Cerebellar nuclear complex (tissue), 1 donor: ENCODE measurements at places on chromosomes 2 and 18.

- DNase-seq = no peak
Measured at GRCh38 chr2:221350616-221351015, 221.5 kb downstream of the EPHA4 start.

DNA sequence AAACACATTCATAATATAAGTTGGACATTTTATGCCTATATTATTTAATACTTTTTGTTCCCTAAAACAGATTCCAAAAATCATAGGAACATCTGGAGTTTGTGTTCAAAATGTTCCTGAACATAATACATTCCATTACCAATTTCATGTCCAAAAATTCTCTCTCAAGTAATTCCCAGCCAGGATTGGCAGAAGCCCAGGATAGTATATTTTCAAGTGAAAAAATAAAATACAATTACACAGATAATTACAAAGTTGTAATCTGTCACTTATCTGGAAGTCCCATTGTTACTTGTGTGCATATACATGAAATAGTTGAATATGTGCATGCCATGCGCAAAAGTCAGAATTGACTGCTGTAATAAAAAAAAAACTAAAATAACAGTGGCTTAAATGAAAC is 5.2 kb upstream of the SCN7A start:
- DNase-seq = no peak

DNA sequence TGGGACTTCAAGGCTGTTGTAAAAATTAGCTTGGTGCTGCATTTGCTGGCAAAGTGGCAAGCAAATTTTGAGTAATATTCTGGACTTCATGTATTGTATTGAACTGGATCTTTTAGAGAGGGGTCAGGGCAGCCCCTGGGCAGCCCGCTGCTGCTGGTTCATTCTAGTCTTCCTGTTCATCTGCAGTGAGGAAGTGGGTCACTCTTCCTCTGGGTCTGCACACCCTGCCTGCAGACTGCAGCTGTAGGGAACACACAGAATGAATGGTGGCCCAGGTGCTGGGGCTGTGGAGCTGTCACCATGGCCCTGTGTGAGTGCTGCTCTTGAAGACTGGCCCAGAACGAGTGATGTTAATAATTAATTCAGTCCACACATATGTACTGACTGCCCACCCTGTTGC is 9.4 kb downstream of the SH3RF3 start:
- no peak for DNase-seq

- DNase-seq = no peak
Measured at GRCh38 chr18:75531851-75532459, 104.5 kb upstream of the SMIM21 start.

GRCh38 chr18:23718243-23718720 is 29.0 kb downstream of the LAMA3 start:
- no peak for DNase-seq

GRCh38 chr2:36173760-36174404 is 181.7 kb upstream of the CRIM1 start:
- DNase-seq = no peak

DNA sequence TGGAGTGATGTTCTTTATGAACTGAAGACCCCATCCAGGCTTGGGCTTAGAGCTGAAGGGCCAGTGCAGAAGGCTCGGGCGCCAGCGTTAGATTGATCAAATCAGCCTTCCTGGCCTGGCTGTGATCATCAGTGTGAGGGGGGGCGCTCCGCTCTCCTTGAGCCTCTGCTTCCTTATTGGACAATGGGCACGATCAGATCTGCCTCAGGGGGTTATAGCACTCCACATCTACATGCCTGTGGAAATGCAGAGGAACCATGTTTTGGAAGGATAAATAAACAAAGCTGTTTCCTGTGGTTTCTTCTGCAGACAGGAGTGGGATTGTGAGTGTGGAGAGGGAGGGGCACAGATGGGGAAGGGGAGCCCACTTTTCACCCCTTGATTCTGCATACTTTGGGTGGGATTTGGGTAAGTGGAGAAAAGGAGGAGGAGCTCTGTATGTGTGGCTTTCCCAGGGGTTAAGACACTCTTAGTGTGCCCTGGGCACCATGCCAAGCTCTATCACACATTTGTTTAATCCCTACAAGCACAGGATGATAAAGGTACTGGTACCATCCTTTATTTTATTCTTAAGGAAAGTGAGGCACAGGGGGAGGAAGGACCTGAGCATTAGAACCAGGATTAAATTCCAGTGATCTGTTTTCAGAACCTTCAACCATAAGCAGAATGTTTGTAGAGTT is 150.5 kb downstream of the EN1 start:
- no peak for DNase-seq

DNA sequence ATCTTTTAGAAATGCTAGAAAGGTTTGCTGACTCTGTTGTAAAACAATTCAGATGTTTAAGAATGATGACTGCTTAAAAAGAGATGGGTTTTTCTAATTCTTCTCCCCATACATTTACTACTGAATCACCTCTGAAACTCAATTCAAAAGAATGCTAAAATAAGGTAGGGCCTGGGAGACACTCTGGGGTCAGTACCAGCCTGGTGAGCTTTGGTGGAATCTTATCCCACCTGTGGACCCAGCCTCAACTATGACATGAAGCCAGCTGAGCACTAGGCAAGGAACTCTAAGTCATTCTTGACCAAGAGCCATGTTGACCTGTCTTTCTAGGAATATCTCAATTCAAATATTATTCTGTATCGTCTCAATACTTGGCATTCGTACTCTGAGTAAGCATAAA is 44.3 kb downstream of the IWS1 start:
- no peak for DNase-seq

GRCh38 chr18:6795307-6795706 is 65.8 kb downstream of the ARHGAP28 start:
- DNase-seq = no peak

DNA sequence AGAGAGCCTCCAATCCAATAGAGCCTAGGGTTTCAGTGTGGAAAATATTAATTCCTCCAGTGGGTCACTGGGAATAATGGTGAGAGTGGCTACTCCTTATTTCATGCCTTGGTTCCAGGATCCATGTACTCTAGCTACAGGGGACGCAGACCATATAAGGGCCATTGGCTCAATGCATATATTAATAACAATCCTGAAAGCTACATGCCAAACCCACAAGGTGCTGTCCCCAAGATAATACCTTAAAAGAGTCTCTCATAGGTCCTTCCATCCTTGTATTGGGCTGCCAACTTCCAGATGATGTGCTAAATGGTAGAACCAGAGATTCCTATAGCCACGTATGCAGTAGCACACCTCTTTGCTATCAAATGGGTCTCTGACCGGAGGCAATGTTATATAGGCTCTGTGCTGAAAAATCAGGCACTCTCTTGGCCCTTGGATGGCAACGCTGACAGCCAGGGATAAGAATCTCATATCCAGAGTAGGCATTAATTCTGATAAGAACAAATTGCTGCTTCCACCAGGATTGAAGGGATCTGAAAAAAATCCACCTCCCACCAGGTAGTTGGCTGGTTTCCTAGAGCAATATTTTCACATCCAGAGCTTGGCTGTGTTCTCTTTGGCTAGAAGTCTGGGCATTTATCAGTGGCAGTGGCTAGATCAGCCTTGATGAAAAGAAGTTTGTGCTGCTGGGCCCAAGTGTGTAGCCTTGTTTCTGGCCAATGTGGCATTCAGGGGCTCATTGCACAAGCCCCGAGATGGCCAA is 218.1 kb upstream of the MGAT5 start:
- no peak for DNase-seq

- DNase-seq = no peak
Measured at GRCh38 chr2:169818241-169818640, 6.5 kb downstream of the METTL5 start.

DNA sequence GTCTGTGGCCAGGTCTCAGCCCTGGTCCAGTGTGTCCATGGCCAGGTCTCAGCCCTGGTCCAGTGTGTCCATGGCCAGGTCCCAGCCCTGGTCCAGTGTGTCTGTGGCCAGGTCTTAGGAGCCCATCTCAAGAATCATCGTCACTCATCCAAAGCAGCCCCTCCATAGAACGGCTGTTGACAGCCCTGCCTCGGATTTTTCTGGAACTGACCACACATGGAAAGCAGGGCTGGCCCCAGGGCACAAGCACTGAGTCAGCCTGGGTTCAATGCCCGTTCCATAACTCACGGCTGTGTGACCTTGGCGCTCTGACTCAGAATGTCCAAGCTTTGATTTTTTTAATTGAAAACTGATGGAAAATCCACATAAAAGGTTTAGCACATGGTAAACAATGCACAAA is 59.9 kb upstream of the SNTG2 start:
- DNase-seq = no peak

- DNase-seq = no peak
Measured at GRCh38 chr18:45084206-45084605, 403.5 kb downstream of the SETBP1 start.

GRCh38 chr2:39492095-39492590 is 55.1 kb upstream of the MAP4K3 start:
- DNase-seq = no peak

GRCh38 chr18:2537296-2537695 is 34.0 kb downstream of the METTL4 start:
- DNase-seq = no peak

GRCh38 chr2:219159771-219160185 is 837 bp downstream of the NHEJ1 start:
- DNase-seq = no peak

- no peak for DNase-seq
Measured at GRCh38 chr2:65320042-65320725, 92.6 kb downstream of the ACTR2 start.

GRCh38 chr18:10455726-10456453 is 1.5 kb downstream of the APCDD1 start:
- no peak for DNase-seq

GRCh38 chr2:136394136-136395060 is 276.4 kb upstream of the CXCR4 start:
- DNase-seq = no peak

DNA sequence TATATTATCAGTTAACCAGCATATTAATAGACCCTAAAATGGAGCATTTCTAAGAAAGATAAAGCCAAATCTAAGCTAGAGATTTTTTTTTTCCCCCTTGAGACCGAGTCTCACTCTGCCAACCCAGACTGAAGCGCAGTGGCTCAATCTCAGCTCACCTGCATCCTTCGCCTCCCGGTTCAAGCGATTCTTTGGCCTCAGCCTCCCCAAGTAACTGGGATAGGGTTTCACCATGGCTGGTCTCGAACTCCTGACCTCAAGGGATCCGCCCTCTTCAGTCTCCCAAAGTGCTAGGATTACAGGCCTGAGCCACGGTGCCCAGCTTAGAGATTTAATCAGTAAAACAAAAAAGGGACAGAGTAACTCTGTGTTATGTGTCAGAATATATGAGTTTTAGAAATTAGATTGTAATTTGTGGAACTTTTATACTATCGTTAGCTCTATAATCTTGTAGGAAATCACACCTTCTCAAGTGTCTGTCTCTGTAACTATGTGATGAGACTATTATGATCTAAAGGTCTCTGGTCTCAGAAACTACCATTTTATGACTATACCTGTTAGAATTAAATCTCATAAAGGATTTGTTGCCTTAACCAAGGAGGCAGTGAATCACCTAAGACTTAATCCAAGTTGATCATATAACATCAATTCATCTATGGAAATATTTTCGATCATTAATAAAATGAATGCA is 34.0 kb downstream of the YWHAQ start:
- DNase-seq = no peak

DNA sequence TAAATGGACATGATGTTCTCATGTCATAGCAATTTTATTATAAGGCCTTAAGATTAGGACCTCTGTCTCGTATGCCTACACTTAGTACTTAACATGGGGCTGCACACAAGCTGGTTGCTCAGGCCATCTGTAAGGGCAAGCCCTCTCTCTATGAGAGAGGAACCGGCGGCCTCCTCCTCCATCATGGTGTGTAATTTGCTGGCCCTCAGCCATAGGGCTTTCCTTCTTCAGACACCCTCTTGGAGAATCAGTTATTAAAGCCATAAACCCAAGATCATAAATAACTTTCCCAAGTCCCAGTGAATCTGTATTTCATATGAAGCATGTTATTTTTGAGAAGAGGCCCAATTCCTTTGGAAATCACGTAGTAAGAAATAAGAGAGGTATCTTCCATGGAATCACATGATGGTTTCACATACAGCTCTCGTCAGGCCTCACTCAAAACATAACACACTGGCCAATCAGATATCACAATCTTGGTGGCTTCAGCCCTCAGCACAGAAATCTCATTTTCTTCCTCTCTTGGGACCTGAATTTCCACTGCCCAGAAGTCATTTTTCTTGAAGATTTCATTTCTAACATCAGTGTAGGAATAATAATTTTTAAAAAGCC is 92.6 kb downstream of the RDH14 start:
- DNase-seq = no peak

DNA sequence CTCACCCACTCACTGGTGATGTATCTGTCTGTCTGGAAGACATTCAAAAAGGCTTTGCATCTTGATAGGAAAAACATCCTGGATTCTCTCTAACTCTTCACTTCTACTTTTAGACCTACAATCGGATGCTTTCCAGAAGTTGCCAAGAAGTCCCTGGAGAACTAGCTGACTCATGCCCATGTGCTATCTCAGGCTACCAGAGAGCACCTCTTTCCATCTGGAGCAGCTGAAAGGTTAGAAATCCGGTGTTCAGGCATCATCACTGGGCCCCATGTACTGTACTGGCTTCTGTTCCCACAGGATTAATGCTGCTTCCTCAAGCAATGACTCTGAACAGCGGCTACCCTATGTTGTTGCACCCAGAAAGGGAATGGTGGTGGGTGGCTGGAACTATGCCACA is 259.0 kb downstream of the NBAS start:
- no peak for DNase-seq

- no peak for DNase-seq
Measured at GRCh38 chr2:167875529-167875928, 371.9 kb downstream of the STK39 start.

DNA sequence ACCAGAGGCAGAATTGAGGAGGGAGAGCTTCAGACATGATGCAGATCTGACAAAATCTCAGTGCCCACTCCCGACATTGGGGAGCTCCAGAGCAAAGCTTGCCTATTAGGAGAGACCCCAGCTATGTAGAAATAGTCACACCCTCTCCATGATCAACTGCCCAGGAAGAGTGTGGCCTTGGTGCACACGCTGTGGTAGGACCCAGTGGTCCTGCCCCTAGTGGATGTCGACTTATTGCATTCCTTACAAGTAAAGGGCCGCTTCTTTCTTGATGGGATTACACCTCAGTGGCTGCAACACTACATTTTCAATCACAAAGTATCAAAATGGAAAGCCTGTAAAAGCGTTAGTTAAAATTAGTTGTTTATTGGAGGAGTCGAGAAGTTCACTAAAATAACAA is 64.2 kb downstream of the VRK2 start:
- DNase-seq = no peak

GRCh38 chr18:32804134-32804888 is 31.5 kb upstream of the KLHL14 start:
- no peak for DNase-seq

DNA sequence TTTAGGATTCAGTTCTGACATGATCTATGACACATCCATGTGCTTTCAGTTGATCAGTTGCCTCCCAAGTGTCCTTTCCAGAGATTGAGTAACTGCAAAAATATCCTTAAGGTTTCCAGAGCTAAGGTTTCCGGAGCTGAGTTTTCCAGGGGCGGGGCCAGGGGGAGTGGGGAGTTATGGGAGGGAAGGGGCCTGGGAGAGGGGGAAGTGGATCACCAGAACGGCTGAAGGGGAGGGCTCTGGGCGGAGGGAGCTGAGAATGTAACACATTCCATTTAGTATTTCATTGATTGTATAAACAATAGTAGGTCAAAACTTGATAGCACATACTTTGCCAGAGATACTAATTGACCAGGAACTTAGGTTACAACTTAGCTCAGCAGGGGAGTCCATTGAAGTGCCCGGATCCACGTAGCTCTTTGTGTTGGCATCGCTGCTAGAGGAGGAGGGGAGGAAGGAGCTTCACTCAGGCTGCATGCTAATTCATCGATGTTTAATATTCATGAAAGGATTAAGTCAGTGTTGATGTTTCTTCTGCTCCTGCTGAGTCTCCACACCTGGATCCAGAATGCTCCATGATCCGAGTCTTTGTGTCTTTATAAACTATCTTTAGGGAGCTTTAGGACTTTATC is 289.8 kb downstream of the ALPK2 start:
- DNase-seq = no peak
